ENCODE measurements at places on chromosomes 1 and 21.
A peak's percentile ranks its signal among the peaks of the same experiment; 100 is the strongest.

DNA sequence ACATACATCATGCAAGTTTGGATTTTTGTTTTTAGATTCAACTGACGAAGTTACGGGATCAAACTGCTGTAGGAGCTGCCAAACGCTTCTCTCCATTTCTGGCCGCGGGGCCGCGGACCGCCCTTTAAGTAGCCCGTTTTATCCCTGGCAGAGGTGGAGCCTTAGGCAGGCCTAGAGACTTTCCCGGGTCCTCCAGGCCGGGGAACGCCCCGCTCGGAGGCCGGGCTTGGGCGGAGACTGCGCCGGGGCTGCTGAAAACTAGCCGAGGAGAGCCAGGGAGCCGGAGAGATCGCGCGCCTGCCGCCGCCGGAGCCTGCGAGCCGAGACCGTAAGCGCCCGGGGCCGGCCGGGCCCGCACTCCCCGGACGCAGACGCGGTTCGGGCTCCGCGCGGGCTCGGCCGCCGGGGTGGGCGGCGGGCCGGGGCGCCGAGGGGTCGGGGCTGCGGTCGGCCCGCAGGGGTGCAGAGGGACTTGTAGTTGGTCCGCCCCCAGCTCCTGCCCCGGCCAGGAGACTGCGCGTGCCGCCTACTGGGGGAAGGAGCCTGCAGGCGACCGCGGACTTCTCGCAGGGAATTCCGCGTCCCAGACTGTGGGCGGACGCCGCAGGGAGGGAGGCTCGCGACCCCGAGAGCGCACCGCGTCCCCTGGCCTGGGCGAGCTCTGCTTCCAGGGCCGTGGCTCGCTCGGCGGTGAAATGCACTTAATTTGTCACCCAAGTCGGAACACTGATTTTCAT lies at the start of gene EPHX1:
Gene EPHX1, plus strand, starts transcription at position 283 of the 737 bp plus-strand sequence. CDS start 18,606 bp downstream, outside the sequence.
- H3K36me3 ChIP-seq = no peaks in the 10 kb centered on the region
- peak within 1 kb of the TSS; percentile 81 for H3K27ac ChIP-seq
- peak; percentile 95 for DNase-seq
- H3K4me1 ChIP-seq = peaks cover 34% of the 10 kb centered on the region

- H3K4me3 ChIP-seq = no peak overlapping the region
- H3K36me3 ChIP-seq = no peaks in the 10 kb centered on the region
- peak; percentile 72 for DNase-seq
- H3K4me1 ChIP-seq = peaks cover 58% of the 10 kb centered on the region
- H3K27me3 ChIP-seq = no peaks in the 10 kb centered on the region
Measured at GRCh38 chr1:234584926-234585325, 25.1 kb downstream of the IRF2BP2 start.

DNA sequence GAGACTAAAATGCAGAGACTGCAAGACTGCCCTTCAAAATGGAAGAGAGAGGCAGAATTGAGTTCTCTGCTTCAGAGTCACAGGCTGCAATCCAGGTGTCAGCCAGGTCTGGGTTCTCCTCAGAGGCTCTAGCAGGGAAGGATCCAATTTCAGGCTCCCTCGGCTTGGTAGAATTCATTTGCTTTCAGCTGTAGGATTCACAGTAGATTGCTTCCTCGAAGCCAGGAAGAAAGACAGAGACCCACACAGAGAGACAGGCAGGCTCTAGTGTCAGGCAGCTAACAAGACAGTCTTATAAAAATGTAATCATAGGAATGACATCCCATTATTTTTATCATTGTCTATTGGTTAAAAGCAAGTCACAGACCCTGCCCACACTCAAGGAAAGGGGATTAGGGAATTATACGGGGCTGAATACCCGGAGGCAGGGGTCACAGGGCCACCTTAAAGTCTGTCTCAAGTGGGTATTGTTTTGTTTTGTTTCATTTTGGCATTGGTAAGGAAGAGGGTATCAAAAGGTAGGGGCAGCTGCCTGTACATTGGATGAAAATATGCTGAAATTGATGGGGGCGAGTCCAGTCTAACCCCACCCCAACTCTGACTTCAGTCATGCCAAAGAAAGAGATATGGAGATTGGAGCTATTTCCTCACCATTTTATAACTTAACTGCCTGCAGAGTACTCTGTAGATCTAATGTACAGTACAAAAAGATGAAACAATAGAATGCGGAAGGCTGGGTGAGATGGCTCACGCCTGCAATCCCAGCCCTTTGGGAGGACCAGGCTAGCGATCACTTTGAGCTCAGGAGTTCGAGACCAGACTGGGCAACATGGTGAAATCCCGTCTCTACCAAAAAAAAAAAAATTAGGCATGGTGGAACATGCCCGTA lies 9.5 kb upstream of the TBCE start:
- no peak for DNase-seq
- peaks cover 7% of the 10 kb centered on the region for H3K4me1 ChIP-seq
- H3K27ac ChIP-seq = no peak overlapping the region
- H3K4me3 ChIP-seq = no peak overlapping the region

DNA sequence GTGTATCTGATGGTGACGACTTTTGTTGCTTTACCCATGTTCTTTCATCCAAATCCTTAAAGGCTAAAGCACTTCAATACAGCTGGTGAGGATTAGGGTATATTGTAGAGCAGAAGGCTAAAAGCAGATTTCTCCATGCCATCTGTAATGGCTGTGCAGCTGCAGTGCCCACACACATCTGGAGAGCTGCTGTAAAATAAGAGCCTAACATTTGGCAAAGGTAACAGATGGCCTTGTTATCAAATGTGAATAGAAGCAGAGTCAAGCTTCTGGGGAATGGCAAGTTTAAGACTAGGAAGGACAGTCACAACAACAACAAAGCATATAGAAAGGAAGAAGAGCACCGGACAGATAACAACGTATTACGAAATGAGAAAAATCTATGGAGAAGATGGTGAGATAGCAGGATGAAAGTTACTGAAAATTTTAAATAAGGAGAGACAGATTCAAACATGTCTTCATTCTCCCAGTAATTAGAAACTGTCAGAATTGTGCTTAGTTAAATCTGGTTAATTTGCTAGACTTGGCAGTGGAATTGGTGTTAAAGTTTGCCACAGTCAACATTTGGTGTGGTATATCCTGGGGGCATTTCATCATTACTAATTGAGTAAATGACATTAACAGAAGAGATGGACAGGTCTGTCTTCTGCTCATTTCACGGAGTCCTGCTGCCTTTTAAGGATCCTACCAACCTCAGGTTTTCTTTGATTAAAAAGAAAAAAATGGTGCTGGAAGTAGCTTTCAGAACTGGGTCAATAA lies 1093.2 kb downstream of the ADGRL2 start:
- no peak overlapping the region for H3K4me3 ChIP-seq
- no peak overlapping the region for H3K27ac ChIP-seq
- no peaks in the 10 kb centered on the region for H3K27me3 ChIP-seq
- H3K36me3 ChIP-seq = no peaks in the 10 kb centered on the region
- DNase-seq = no peak
- H3K4me1 ChIP-seq = no peaks in the 10 kb centered on the region

DNA sequence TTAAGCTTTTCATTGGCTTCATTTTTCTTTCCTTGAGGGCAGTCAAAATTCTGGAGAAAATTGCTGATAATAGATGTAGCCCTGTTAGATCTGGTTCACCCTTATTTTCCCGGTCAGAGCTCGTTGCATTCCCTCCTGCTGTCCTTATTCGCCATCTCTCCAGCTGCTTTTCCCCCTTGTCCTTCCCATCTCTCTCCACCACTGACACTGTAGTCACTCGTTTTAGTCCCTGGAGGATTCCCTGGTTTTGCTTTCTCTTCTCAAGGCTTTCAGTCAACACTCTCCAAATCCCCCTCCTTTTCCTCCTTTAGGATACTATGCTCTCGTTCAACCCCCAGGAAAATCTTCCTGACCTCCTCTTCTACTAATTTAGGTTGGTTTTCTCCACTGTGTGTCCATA lies 83.1 kb downstream of the C21orf91 start:
- H3K4me1 ChIP-seq = no peaks in the 10 kb centered on the region
- no peak for DNase-seq
- no peak overlapping the region for H3K27ac ChIP-seq
- H3K4me3 ChIP-seq = no peak overlapping the region
- H3K27me3 ChIP-seq = no peaks in the 10 kb centered on the region
- no peaks in the 10 kb centered on the region for H3K36me3 ChIP-seq

- peak overlapping the region; percentile 84 for H3K4me3 ChIP-seq
- H3K36me3 ChIP-seq = no peaks in the 10 kb centered on the region
- DNase-seq = no peak
- peaks cover 22% of the 10 kb centered on the region for H3K4me1 ChIP-seq
Measured at GRCh38 chr1:202958544-202959275, 598 bp upstream of the ADIPOR1 start.

- no peak overlapping the region for H3K4me3 ChIP-seq
- H3K27ac ChIP-seq = no peak overlapping the region
Measured at GRCh38 chr1:12300706-12301105, 70.9 kb downstream of the VPS13D start.

DNA sequence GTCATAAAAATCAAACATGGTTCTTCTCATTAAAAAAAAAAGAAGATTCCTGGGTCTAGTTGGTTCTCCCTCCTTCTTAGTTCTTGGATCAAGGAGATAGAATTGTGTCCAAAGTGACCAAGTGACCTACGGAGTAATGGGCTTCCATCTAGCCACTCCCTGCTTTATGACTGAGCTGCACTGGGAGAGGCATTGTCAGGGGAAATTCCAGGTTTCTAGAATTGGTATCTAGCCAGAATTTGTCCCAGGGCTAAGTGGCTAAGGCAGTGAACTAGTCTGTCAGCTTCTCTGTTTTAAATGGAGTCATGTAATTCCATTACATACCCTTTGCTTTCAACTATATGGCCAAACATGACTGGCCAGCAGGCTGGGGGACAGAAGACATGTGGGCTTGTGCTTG lies 40.1 kb upstream of the ERG start:
- DNase-seq = no peak
- H3K27me3 ChIP-seq = peaks cover 6% of the 10 kb centered on the region
- no peak overlapping the region for H3K27ac ChIP-seq

DNA sequence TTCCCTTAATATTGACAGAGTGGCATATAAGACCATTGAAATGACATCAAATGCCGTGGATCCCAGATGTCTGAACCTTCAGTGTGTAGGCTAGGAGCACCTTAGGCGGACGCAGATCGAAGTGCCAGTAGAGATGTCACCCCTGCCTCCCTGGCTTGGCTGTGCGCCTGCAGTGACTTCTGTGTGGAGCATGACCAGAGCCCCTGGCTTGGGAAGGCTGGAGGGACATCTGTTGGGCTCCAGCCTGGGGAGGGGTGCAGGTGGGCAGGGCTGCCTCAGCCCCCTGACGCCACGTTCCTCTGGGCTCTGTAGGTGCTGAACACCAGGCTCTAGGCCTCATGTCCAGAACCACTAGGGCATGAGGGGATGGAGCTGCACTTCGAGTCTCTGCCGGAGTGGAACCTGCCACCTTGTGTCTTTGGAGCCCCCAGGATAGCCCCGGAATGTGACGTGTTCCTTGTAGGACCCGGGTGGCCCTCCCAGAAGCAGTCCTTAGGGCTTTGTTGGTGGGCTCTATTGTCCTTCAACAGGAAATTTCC lies 103.8 kb downstream of the ADARB1 start:
- peaks cover 51% of the 10 kb centered on the region for H3K36me3 ChIP-seq
- H3K4me1 ChIP-seq = peaks cover 8% of the 10 kb centered on the region
- H3K27ac ChIP-seq = no peak overlapping the region
- DNase-seq = no peak
- H3K4me3 ChIP-seq = no peak overlapping the region
- H3K27me3 ChIP-seq = no peaks in the 10 kb centered on the region

DNA sequence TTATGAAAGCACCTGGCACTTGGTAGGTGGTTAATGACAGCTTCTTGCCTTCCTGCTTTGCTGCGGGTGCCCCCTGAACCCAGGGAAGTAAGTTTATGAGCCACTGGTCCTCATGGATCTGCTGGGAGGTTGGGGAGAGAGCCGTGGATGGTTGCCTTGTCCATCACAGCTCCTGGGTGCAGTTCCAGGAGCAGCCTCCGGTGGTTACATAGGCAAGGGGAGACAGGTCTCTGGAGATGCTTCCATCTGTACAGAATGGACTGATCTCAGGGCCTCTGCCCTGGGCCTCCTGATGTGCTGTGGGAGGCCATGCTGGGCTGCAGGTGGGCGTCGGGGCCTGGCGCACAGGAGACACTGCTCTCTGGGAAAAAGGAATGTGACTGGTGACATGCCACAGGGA lies 31.6 kb upstream of the ARHGEF10L start:
- no peaks in the 10 kb centered on the region for H3K36me3 ChIP-seq
- no peak overlapping the region for H3K4me3 ChIP-seq
- H3K27me3 ChIP-seq = no peaks in the 10 kb centered on the region
- no peak overlapping the region for H3K27ac ChIP-seq
- peaks cover 2% of the 10 kb centered on the region for H3K4me1 ChIP-seq

GRCh38 chr1:87642581-87643221 lies 314.0 kb downstream of the LMO4 start:
- H3K4me3 ChIP-seq = no peak overlapping the region
- H3K27me3 ChIP-seq = peaks cover 5% of the 10 kb centered on the region
- no peaks in the 10 kb centered on the region for H3K36me3 ChIP-seq

DNA sequence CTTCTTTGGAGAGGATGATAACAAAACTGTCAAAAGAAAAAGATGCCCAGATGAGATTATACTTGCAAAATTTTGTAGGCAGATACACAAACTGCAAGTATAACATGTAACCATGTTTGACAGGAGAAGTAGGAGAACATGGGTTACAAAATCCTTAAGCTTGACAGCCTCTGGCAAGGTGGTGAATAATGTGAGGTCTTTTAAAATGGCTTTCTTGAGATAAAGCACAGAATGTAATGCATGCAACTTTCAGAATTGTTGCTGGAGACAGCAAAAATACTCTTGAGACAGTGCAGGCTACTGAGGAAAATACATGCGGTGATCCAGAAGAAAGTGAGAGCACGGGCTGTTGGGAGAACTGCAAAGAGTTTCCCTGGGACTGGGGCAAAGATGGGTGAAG lies 24.7 kb downstream of the DNAJC6 start:
- H3K27me3 ChIP-seq = no peaks in the 10 kb centered on the region
- peaks cover 22% of the 10 kb centered on the region for H3K36me3 ChIP-seq
- peaks cover 32% of the 10 kb centered on the region for H3K4me1 ChIP-seq
- no peak for DNase-seq
- no peak overlapping the region for H3K4me3 ChIP-seq
- H3K27ac ChIP-seq = no peak overlapping the region

GRCh38 chr1:8443558-8444194 lies 125.8 kb downstream of the SLC45A1 start:
- no peaks in the 10 kb centered on the region for H3K27me3 ChIP-seq
- no peak for DNase-seq
- no peak overlapping the region for H3K27ac ChIP-seq
- peaks cover 28% of the 10 kb centered on the region for H3K36me3 ChIP-seq
- H3K4me3 ChIP-seq = no peak overlapping the region
- H3K4me1 ChIP-seq = peaks cover 13% of the 10 kb centered on the region

- no peaks in the 10 kb centered on the region for H3K27me3 ChIP-seq
- no peak for DNase-seq
- H3K27ac ChIP-seq = no peak overlapping the region
- H3K4me1 ChIP-seq = peaks cover 18% of the 10 kb centered on the region
- H3K4me3 ChIP-seq = no peak overlapping the region
Measured at GRCh38 chr1:17274186-17275170, 25.6 kb downstream of the PADI3 start.

DNA sequence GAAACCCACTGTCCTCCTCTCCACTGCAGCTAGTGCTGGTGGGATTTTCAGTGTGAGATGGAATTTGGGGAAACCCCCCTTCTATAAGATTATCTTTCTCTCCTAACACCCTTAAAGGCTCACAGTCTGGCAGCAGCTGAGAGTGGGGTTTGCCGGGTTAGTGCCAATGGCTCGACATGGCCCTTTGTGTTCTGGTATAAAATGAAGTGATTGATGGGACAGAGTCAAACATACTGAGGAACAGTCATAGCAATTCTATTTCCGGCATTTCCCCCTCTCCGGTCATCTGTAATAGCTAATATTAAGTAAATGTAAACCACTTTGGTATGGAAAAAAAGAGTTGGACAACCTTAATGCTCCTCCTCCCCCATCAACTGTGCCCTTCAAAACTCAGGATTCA lies 37.6 kb downstream of the TFF3 start:
- no peaks in the 10 kb centered on the region for H3K27me3 ChIP-seq
- peaks cover 5% of the 10 kb centered on the region for H3K36me3 ChIP-seq
- no peak overlapping the region for H3K4me3 ChIP-seq
